ENCODE measurements at places on chromosomes 1 and 21. TPM values are rescaled to one million over a fixed set of nuclear protein-coding genes. Genes with fewer than 3 reads are reported as not detected.

- DNase-seq: no peak
Measured at GRCh38 chr1:15489052-15489736, 13.3 kb downstream of the CELA2B start.

DNA sequence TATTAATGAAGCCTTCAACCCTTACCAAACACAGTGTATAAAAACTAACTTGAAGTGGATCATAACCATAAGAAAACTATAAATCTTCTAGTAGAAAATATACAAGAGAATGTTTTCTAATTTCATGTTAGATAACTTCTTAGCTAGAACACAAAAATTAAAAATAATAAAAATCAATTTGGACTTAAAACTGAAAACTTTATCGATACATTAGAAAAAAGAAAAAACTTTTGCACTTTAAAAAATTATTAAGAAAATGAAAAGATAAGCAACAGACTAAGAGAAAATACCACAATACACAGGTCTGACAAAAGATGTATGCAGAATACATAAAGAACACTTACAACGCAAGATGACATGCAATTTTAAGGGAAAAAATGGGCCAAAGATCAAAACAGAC, 8.7 kb downstream of the COP1 start:
- no peak for DNase-seq

DNA sequence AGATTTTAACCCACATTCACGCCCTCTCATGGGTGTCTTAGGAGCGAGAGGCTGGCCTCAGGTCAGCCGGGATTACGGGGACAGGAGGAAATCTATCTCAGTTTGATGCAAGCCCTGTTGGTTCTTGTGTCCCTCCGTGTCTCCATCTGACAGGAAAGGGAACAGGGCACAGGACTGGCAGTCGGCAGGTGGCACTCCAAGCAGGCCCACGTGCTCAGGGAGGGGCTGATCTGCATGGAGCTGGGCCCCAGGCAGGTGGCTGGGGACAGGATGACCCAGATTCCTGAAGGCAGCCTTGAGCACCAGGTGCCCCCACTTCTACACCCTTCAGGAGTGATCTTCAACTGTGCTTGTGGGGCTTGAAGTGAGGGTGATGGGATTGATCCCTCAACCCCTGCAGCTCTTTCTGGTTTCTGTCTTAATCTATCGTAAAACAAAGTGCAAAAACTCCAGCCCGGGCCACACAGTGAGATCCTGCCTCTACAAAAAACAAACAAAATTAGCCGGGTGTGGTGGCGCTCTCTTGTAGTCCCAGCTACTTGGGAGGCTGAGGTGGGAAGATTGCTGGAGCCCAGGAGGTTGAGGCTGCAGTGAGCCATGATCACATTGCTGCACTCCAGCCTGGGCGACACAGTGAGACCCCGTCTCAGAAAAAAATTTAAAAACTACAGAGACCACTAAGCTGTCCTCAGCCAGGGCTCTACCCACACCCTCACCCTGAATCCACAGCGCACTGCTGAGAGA, 8.3 kb downstream of the PLEKHG5 start:
- no peak for DNase-seq

GRCh38 chr1:209785592-209785991, 1.2 kb upstream of the C1orf74 start:
- no peak for DNase-seq

- DNase-seq: peak; percentile 58
Measured at GRCh38 chr21:43209575-43210453, 41.0 kb downstream of the CRYAA start.

DNA sequence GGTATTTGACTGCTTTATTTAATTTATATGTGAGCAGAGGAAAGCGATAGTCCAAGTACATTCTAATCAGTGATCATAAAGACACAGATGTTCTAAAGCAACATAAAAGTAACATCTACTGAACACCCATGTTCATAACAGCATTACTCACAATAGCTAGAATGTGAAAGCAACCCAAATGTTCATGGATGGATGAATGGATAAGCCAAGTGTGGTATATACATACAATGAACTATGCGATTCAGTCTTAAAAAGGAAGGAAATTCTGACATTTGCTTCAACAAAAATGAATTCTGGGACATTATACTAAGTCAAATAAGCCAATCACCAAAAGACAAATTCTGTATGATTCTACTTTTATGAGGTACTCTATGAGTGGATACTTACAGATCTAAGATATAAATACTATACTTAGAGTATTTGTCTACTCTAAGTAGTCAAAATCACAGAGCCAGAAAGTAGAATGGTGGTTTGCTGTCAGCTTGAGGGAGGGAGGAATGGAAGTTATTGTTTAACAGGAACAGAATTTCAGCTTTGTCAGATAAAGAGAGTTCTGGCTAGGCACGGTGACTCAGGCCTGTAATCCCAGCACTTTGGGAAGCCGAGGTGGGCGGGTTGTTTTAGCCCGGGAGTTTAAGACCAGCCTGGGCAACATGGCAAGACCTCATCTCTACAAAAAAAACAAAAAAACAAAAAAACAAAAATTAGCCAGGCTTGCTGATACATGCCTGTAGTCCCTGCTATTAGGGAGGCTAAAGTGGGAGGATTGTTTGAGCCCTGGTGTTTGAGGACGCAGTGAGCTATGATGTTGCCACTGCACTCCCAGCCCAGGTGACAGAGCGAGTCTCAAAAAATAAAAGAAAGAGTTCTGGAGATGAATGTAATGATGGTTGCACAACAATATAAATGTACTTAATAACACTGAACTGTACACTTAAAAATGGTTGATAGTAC, 79.7 kb upstream of the ARHGAP29 start:
- DNase-seq: peak; percentile 89

GRCh38 chr1:195717651-195718050, 890.6 kb downstream of the KCNT2 start:
- DNase-seq: peak; percentile 19

DNA sequence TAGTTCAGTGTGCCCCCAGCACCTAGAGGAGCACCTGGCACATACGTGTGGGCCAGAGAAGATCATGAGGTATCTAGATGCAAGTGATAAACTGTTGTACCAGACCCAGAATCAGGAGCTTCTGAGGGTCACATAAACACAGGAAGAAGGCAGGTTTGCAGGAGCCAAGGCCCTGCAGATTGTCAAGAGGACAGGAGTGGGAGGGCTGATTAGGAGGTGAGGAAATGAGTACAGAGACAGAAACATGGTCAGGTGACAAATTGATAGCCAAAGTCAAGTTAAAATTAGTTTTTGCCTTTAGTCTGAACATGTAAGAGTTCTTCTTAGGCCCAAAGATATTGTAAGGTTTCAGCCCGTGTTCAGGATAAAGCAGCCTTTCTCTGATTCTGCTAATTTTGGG, 14.0 kb upstream of the TRAF3IP3 start:
- DNase-seq: no peak

DNA sequence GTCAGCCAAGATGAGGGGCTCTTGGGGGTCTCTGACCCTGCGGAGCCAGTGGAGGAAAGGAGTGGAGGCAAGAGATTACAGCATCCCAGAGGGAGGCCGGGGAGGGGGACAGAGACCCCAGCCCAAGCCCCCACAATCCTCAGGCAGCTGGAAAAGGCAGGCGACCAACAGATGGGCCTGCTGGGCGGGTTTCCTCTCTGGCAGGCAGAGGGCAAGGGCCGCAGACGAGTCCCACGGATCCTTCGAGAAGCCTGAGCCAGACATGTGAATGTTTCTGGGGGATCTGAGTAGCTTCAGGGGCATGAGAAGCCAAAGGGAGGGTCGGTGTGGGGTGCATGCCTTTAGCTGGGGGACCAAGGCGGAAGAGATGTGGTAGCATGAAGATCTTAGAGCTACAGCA, 2.1 kb upstream of the PLEKHA6 start:
- DNase-seq: no peak

GRCh38 chr21:36654324-36654723, 44.6 kb upstream of the SIM2 start:
- no peak for DNase-seq

GRCh38 chr1:158227904-158228623, 26.2 kb upstream of the CD1A start:
- DNase-seq: no peak

DNA sequence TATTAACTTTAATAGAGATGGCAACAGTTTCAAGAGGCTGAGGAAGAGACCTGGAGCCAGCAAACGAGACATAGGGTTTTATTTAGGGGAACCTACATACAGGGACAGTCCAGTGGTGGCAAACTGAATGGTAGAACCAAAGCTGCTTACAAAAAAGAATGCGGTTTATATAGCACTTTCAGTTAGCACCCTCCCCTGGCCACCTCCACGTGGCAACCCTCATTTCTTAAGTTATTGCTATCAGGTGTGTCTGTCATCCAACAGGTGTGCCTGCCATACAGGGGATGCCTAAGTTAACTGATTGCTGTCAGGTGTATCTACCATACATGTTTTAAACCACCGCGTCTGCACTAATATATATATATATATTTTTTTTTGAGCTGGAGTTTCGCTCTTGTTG, 129.2 kb upstream of the DUSP10 start:
- no peak for DNase-seq

Gene AADACL3
- total RNA-seq: not detected

Gene CELSR2
- total RNA-seq: 4.8 TPM

Gene LGR6
- total RNA-seq: not detected

Gene RBM11
- 2.8 TPM for total RNA-seq

Gene RHCE
- not detected for total RNA-seq

Gene MYOG
- not detected for total RNA-seq

Gene SSU72
- total RNA-seq: 51.1 TPM

Measured in Caki2 (cell line).